ENCODE measurements at places on chromosomes 16 and 17. TPM values are rescaled to one million over a fixed set of nuclear protein-coding genes. Genes with fewer than 3 reads are reported as not detected.

ALOX12B gene
- total RNA-seq = not detected

SRL gene
- not detected for total RNA-seq

TPSD1 gene
- not detected for total RNA-seq

CA10 gene
- total RNA-seq = 1.4 TPM

KRT14 gene
- total RNA-seq = 1.0 TPM

PRSS33 gene
- total RNA-seq = not detected

TMEM235 gene
- total RNA-seq = not detected

SLFN12 gene
- total RNA-seq = 6.3 TPM

DLX3 gene
- not detected for total RNA-seq

TEKT5 gene
- under 0.01 TPM for total RNA-seq

TEX19 gene
- not detected for total RNA-seq

ADAD2 gene
- total RNA-seq = not detected

CCDC182 gene
- total RNA-seq = not detected

SCIMP gene
- total RNA-seq = not detected

APOH gene
- not detected for total RNA-seq

PLEKHH3 gene
- total RNA-seq = 11.0 TPM

ITGAX gene
- under 0.01 TPM for total RNA-seq

NPIPB6 gene
- 1.5 TPM for total RNA-seq

TTYH2 gene
- 0.72 TPM for total RNA-seq

TBC1D3G gene
- total RNA-seq = not detected

CTRB1 gene
- not detected for total RNA-seq

ATP6V0D1 gene
- 198 TPM for total RNA-seq

NPIPA2 gene
- 0.44 TPM for total RNA-seq

LDHD gene
- total RNA-seq = 1.5 TPM

NPIPA5 gene
- total RNA-seq = 4.2 TPM

CYGB gene
- total RNA-seq = 73.5 TPM

CYBA gene
- 136 TPM for total RNA-seq

NOS2 gene
- total RNA-seq = not detected

Data from placental pericyte (primary cell).